Substantia nigra (tissue), 51 donors: ENCODE measurements at places on chromosomes 11 and 22.
A peak's percentile ranks its signal among the peaks of the same experiment; 100 is the strongest.

- no peak for DNase-seq
Observed at GRCh38 chr11:76885390-76886097, 24.8 kb downstream of the ACER3 start.

- no peak for DNase-seq
Observed at GRCh38 chr11:77259641-77260040, 41.8 kb downstream of the GDPD4 start.

GRCh38 chr11:117770061-117770460, 27.0 kb downstream of the DSCAML1 start:
- DNase-seq = no peak

DNA sequence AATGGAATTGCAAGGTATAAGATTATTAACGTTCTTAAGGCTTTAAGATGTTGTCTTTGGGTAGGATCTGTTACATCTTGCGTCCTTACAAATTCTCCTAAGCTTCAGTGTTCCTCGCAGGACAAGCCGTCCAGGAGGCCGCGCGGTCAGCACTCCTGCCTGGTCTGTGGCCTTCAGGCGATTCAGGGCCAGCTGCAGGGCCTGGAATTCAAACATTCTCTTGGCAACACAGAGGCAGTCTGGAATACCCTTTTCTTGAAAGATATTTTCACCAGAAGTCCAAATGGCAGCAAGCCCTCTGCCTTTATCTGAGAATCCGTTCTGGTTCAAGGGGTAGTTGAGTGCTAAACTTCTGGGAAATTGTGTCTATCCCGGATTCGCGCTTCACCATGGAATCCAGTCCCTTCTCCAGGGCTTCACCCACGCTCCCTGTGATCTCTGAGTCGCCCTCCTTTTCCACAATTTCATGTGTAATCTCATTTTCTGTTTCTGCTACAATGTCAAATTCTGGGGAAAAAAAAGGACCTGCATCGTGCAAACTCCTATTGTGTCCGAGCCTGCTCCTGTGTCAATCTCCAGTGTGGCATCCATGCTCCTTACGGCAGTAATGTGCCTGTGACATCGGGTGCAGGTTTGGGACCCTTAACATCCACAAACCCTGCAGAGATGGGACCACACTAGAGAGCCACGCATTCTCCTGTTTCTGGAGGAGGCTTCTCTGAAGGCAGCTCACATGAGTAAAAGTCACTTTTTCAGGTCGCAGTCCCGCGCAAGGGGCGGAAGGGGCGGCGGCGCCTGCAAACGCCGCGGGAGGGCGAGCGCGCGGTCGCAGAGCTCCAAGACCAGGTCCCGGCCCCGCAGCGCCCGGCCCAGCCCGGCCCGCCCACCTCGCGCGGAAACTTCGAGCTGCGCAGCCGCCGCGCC, 25.4 kb upstream of the SORL1 start:
- DNase-seq = peak; percentile 38

GRCh38 chr11:94027210-94027609, 6.1 kb downstream of the HEPHL1 start:
- DNase-seq = no peak

GRCh38 chr11:34243600-34244464, 114.0 kb downstream of the ABTB2 start:
- no peak for DNase-seq

- DNase-seq = no peak
Observed at GRCh38 chr11:77609234-77609633, 19.5 kb downstream of the AQP11 start.

GRCh38 chr22:40462195-40462984, 92.0 kb downstream of the SGSM3 start:
- no peak for DNase-seq

DNA sequence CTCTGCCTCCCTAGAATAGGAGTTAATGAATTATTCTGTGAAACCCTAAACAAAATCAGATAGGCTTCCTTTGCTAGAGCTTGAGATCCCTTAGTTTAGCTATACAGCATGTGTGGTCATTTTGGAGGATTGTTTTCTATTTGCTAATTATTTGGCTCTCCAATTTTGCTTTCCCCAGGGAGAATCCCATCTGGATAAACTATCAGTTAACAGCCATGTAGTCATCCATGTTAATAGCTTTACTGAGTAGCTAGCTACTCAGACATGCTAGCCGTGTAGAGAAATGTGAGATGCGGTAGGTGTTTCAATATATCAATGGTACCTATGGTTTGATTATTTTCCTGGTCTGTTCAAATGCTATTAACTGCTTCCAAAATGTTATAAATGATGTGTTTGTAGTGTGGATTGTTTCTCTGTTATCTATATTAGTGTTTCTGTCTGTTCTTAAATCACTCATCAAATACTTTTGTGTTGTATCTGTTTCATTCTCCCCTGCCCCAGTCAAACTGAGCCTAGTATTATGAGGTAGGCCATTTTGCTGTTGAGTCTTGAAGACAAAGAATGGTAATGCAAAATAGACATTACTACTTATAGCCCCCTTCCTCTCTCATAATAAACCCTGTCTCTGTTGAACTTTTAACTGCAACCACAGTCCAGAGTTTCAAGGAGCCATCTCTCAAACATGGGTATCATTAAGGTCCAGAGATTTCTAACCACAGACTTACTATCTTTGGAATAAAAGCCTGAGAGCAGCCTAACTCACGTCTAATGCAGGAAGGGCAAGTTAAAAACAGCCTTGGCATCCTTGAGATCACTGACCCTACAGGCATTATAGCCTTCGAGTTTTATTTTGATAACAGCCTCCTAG, 56.1 kb upstream of the GRAMD1B start:
- DNase-seq = no peak

DNA sequence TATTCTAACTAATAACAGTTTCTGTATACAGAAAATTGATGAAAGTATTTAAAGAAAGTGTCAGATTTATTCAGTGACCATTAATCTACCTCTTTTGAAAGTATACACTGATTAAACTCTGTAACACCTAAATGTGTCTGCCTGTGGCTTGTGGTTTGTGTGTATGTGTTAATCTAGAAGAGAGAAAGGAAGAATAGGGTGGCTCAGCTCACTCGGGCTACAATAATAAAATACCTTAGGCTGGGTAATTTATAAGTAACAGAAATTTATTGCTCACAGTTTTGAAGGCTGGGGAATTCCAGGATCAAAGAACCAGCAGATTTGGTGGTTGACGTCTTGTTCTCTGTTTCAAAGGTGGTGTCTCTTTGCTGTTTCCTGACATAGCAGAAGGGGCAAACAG, 13.6 kb upstream of the OR5AS1 start:
- no peak for DNase-seq

GRCh38 chr11:108790501-108791299, 125.8 kb downstream of the DDX10 start:
- DNase-seq = no peak

- DNase-seq = no peak
Observed at GRCh38 chr11:41989823-41990380, 530.5 kb upstream of the LRRC4C start.

GRCh38 chr11:14253421-14253820, 105.6 kb downstream of the RRAS2 start:
- no peak for DNase-seq

DNA sequence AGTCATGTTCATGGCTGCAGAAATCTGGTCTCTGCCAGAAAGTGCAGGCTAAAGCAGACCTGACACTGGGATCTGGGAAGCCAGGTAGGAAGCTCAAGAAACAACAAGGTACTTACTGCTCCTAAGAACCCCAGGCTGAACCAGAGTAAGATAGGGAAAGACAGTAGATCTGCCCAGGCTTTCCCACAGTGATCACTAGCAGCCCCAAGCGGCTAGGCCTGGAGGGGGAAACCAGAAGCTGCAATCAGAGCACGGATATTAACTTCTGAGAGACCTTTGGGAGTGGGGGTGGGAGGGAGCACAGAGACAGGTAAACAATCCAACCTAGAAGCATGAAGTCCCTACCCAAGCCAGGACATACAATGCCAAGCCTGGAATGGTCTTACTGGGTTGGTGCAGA, 135.2 kb upstream of the C11orf58 start:
- no peak for DNase-seq

GRCh38 chr11:15113381-15113780, 1.3 kb upstream of the INSC start:
- DNase-seq = no peak

DNA sequence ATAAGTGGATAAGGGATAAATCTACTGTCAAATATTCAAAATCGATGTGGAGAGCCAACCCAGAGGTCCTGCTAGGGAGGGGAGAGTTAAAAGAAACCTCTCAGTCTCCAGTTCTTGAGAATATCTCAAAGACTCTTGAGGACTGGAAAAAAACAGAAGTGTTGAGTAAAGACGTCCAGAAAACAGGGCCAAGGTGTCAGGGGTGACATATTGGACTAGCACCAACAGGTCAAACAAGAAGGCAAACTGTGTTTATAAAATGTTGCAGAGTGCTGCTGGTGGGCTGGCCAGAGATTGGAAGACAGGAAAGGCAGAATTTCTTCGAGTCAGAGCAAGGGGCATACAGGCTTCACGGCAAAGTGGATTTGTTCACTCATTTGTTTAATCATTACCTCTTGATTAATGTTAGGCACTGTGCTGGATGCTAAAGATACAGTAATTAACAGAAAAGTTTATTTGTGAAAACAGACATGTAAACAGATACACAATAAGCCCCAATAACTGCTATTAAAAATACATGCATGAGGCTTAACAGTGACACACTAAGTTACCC, 33.7 kb upstream of the SMPD1 start:
- no peak for DNase-seq

DNA sequence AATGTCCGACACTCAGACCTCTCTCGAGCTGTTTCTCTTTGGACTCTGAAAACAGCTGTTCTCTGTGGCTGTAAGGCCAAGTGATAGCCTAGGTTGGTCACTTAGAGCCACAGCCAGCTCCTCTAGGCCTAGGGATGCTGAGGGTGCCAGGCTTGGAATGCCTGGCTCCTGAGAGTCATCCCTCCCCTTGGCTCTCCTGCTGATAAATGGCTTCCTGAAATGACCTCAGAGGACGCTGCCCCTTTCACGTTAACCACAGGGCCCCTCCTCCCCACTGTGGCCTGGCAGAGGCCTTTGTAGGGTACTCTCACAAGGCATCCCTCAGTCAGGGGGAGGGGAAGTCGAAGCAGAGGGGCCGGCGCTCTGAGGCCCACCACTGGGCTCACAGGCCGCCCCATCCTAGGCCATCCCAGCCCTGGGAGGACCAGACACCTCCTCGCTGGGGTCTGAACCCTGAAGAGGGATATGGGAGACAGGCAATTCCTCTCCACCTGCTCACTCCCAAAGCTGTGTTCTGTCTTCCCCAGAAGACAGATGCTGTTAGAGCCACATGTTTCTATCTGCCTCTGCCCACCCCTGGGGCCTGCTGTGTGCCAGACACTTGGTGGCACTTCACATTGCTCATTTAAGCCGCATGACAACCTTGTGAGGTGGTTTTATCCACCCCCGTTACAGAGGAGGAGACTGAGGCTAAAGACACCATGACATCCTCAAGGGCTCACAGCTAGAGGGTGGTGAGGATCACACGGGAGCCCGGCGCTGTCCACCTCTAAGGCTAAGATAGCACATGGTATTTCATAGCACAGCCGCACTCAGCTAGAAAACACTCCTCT, 50.9 kb downstream of the ARFGAP3 start:
- DNase-seq = no peak

DNA sequence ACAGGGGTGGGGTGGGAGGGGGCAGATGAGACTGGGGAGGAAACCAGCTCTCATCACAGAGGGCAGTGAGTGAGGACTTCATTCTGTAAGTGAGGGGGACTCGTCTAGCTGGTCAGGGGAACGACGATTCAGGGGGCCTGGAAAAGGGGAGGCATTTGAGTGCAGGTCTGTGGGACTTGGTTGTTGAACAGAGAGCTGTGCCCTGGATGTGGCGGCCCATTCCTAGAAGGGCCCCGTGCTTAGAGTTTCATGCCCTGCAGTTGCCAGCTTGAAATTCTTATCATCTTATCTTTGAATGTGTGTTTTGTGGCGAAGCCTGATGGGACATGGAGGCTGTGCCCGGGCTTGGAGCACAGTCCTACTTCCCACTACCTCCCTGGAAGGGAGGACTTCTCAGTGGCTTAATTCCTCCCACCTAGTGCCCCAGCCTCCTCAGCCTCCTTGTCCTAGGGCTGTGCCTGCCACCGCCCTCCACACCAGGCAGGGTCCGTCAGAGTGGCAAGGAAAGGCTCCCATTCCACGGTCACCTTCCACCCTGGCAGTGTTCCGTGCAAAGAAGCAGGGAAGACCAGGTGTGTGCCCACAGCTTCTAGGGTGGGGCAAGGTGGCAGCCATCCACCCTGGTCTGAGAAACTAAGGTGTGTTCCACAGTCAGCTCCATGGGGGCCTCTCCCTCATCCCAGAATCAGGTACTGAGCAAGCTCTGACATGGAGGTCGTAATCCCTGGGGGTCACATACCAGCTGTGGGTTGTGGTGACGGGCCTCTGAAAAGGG, 59.7 kb upstream of the LMO1 start:
- DNase-seq = no peak

- no peak for DNase-seq
Observed at GRCh38 chr22:49267996-49268395, 559.7 kb downstream of the BRD1 start.

- DNase-seq = no peak
Observed at GRCh38 chr22:19039796-19040280, 82.4 kb downstream of the DGCR2 start.

GRCh38 chr22:48089601-48090331, 1327.3 kb downstream of the TBC1D22A start:
- DNase-seq = no peak

DNA sequence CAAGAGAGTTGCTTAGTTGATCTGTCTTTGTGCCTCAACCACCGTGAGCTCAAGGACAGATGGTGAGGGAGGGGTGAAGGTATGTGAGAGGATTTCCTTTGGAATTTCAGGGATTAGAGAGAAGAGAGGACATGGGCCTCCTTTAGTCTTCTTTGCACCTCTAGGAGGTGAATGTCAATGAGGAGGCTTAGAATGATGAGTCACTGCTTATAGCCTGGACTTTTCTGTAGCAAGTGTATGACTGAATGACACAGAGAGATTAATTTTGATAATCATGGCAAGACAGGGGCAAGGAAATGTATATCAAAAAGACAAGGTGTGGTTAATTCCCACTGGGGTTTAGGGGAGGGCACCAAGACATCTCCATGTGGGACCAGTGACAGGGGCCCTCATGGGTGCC, 947.3 kb upstream of the TENM4 start:
- DNase-seq = no peak

GRCh38 chr22:43516996-43517635, 105.3 kb downstream of the MPPED1 start:
- no peak for DNase-seq

DNA sequence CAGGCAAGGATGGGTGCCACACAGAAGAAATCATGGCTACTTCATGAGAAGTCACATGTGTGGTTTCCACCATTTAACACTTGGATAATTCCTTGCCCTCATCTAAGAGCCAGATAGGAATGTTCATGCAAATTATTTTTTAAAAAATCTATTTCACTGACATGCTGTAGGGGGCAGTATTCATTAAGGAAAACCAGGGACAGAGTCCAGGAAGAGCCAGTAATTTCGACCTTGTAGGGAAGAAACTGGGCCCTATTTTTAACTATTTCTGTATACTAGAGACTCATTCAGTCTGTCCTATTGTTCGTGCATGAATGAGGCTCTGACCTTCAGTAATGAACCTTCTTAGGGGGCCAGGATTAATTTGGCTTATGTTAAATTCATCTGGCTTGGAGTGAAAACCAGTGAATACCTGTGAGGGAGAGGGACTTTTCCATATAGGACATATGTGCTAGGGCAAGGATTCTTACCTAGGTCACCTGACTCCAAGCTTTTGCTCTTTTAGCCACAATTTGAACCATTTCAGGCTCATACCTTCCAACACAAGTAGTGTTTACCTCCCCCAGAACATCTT, 192.7 kb downstream of the NAV2 start:
- no peak for DNase-seq

GRCh38 chr22:38602166-38602565, 32.2 kb upstream of the DMC1 start:
- no peak for DNase-seq
